ENCODE measurements at places on chromosomes 5 and 9. TPM values are rescaled to one million over a fixed set of nuclear protein-coding genes. Genes with fewer than 3 reads are reported as not detected.

DNA sequence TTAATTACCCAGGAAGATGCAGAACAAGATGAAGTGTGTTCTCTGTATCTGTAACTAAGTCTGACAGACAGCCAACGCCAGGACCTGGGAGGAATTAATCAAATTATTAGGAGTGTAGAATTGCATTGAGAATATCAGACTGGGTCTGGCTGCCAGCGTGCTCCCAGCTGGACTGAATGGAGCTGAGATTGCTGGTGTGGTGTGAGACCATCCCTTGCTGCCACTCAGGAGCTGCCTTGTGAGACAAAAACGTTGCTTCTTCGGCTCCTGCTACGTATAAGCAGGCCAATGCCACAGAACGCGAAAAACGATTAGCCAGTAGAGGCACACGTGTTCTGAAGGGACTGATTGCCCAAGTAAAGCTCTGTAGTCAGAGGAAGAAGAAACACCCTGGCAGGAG is 66.8 kb downstream of the AMBP start:
- no peak overlapping the region for H3K27ac ChIP-seq
- no peaks in the 10 kb centered on the region for H3K36me3 ChIP-seq
- DNase-seq = no peak

DNA sequence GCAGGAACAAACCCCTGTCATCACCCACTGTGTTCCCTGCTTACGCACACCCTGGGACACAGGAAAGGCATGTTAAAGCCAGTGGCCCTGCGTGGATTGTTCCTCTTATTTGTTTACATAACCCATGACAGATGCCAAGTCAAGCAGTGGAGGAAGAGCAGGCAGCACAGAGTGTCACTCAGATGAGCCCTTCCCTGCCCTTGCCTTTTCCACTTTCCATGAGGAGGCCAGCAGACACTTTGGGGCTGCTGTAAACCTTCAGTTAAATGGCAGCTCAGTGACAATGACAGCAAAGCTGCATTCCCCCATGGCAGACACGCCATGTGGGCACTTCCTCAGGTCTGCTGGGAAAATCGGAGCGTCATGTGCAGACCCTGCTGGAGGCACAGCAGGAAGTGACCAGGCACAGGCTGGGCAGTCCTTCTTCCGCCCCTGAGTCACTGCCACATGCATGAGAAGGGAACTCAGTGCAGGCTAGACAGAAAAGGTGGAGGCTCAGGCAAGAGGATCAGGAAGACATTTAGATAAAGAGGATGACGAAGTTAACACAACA is 216.8 kb upstream of the PIK3R1 start:
- H3K36me3 ChIP-seq = no peaks in the 10 kb centered on the region
- peaks cover 3% of the 10 kb centered on the region for H3K27me3 ChIP-seq
- no peaks in the 10 kb centered on the region for H3K4me1 ChIP-seq
- no peak for DNase-seq

Gene BARX1
- total RNA-seq = not detected

- H3K27me3 ChIP-seq = no peaks in the 10 kb centered on the region
- H3K4me1 ChIP-seq = no peaks in the 10 kb centered on the region
- no peak overlapping the region for H3K4me3 ChIP-seq
- H3K36me3 ChIP-seq = no peaks in the 10 kb centered on the region
- DNase-seq = no peak
- H3K27ac ChIP-seq = no peak overlapping the region
These were observed 223.5 kb downstream of the SH3GL2 start for GRCh38 chr9:17802249-17802857.

- peaks cover 25% of the 10 kb centered on the region for H3K4me1 ChIP-seq
- no peak overlapping the region for H3K4me3 ChIP-seq
- H3K27me3 ChIP-seq = peaks cover 3% of the 10 kb centered on the region
- DNase-seq = peak; percentile 70
- H3K27ac ChIP-seq = no peak overlapping the region
- no peaks in the 10 kb centered on the region for H3K36me3 ChIP-seq
These were observed 29.8 kb upstream of the HMCN2 start for GRCh38 chr9:130235558-130236435.
